ENCODE measurements at places on chromosomes 5 and 9. TPM values are rescaled to one million over a fixed set of nuclear protein-coding genes. Genes with fewer than 3 reads are reported as not detected.

The GPR151 gene
- total RNA-seq: not detected

The ACOT12 gene
- total RNA-seq: not detected

The MLANA gene
- total RNA-seq: not detected

The AK6 gene
- total RNA-seq: 31.4 TPM

The STKLD1 gene
- 1.4 TPM for total RNA-seq

The SPINK7 gene
- total RNA-seq: not detected

- DNase-seq: no peak
These were observed 162.5 kb downstream of the IRX2 start for GRCh38 chr5:2588850-2589501.

- no peak for DNase-seq
These were observed 222.3 kb downstream of the CD180 start for GRCh38 chr5:66974256-66974655.

GRCh38 chr9:130860458-130861316 lies 25.6 kb downstream of the ABL1 start:
- DNase-seq: no peak

DNA sequence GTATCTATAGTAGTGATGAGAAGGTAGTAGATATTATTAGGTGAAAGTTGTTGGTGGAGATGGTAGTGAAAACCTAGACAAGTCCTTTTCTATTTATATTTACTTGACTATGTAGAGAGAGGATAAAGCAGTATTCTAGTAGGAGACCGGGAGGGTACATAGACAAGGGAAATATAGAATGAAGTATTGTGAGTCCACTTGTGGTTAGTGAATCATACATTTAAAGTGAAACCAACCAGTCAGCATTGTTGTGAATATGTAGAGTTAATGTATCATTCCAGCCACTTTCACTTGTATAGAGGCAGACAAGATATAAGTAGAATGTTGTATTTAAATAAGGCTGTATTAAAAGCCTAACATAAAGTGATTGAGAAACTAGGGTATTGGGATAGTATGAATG lies 1711.3 kb upstream of the ACO1 start:
- no peak for DNase-seq

GRCh38 chr9:948497-948896 lies 28.0 kb upstream of the DMRT3 start:
- DNase-seq: no peak

GRCh38 chr9:136572003-136572827 lies 26.4 kb upstream of the NOTCH1 start:
- DNase-seq: no peak

- no peak for DNase-seq
These were observed 11.8 kb downstream of the ADAMTSL2 start for GRCh38 chr9:133546287-133546680.

DNA sequence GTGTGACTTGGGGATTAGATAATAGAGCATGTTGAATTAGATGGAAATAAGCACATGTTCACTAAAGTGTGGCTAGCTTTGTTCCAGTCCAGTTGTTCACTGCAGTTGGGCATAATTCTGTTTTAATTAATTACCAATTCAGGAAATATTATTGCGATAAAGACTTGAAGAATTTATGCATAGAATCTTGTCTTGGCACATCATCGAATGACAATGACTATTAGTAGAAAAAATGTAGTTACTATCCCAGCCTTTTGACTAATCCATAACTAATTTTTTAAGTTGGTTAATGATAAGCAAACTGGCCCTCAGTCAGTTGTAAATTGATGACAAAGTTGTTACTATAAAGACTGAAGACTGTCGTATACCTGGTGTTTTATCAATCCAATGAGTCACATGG lies 10.5 kb downstream of the LNPEP start:
- DNase-seq: no peak

DNA sequence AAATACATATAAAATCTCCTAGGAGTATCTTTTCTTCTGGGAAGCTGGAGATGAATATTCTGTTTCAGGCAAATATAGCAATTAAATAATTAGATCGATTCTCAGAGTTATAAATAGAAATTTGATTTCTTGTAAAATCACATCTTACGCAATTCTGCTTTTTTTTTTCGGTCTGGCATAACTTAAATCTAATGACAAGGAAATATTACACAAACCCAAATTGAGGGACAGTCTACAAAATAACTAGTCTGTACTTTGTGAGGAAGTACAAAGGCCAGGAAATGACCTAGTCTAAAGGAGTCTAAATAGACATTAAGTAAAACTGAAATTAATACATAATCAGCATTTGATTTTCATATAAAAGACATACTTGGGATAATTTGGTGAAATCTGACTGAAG lies 133.3 kb downstream of the KIAA0825 start:
- DNase-seq: no peak

DNA sequence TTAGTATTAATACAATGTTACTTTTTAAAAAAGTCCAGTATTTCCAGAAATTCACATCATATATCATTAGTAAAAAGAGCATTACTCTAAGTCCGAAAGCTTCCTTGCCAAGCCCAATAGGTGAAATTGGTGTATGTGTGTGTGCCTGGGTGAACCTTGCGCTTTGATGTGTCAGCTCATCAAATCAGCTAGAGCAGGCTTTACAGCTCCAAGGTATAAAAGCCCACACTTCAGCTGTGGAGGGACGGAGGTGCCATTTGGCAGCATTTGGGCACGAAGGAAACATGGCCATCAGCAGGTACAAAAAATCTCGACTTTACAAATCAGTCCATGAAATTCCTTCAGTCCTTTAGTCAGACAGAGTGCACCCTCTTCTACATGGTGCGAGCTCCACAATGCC lies 76.5 kb upstream of the IL7R start:
- peak; percentile 71 for DNase-seq

GRCh38 chr5:19247302-19247701 lies 740.7 kb downstream of the CDH18 start:
- no peak for DNase-seq

DNA sequence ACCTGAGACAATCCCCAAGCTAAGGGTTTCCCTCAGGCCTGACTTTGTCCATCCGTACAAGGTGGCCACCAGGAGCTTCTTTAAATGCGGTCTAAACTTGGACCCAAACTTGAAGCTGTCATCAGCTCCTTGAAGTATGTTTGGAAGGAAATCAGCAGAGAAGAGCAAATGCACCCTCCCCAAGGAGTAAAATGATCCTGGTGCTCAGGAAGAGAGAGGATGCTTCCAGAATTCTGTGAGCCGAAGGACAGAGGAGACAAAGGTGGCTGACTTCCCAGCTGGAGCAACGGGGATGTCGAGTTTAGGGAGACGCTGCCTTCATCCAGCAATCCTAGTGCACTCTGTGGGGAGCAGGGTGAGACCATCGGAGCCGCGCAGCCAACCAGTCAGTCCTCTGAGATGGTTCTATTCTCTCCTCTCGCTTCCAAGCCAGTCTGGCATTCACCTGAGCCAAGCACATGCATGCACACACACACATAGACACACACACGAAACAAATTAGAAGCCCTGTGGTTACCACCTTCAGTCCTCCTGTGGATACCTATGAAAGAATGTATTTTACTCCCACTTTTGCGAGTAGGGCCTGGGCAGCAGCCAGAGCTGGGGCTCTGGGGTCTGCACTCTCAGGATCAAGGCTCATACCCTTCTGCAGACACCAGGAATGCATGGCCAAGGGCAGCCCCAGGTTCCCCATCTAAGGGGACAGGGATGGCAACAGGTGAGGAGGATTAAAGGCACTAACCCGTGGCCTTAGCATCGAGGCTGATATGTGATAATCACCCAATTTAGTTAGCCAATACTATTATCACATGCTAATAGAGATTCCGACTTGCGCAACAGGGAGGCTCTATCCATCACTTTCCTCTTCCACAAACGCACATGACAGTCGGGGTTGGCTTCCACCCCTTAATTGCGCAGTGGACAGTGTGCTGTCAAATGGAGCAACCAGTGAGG lies 75.8 kb downstream of the GTF3C4 start:
- no peak for DNase-seq

DNA sequence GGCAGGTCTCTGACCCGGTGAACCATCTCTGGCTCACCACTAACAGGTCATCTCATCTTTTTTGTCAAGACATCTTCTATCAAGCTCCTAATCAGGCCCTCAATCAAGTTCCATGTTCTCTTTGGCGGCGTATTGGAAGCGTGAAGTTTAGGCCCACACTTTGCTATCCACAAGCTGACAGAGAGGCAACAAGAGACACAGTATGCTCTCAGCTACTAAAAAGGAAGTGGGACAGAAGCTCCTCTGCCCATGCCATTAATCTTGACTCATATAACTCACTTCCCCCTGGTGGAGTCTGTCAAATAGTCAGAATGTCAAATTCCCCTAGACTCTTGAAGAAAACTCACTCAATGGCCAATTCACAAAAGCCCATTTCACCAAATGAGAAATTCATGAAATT lies 77.6 kb upstream of the TMC1 start:
- no peak for DNase-seq

DNA sequence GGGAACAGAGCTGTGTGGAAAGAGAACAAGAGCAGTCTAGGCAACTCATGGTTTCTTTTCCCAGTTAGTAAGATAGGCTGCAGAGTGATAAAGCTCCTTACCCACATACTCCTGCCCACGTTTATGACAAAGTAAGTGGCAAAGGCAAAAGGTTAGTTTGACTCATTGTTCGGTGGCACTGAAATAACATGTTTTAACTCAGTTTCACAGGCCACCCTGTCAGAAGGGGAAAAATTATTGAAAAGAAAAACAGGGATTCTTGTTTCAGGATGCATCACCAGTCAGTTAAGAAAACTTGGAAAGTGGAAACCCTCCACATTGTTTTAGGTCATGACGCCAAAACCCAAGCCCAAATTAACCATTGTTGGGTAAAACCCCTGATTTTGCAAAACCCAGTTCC lies 22.3 kb upstream of the DAB2 start:
- DNase-seq: no peak

Data from CD4-positive, alpha-beta memory T cell (primary cell).